Head of caudate nucleus (tissue), 42 donors: ENCODE measurements at places on chromosomes 7 and 10.

GRCh38 chr7:135716677-135717238, 11.2 kb downstream of the SLC13A4 start:
- no peak for DNase-seq

GRCh38 chr10:25017661-25018060, 1.2 kb downstream of the THNSL1 start:
- DNase-seq: no peak

GRCh38 chr7:66758950-66759628, 18.6 kb downstream of the RABGEF1 start:
- DNase-seq: no peak

DNA sequence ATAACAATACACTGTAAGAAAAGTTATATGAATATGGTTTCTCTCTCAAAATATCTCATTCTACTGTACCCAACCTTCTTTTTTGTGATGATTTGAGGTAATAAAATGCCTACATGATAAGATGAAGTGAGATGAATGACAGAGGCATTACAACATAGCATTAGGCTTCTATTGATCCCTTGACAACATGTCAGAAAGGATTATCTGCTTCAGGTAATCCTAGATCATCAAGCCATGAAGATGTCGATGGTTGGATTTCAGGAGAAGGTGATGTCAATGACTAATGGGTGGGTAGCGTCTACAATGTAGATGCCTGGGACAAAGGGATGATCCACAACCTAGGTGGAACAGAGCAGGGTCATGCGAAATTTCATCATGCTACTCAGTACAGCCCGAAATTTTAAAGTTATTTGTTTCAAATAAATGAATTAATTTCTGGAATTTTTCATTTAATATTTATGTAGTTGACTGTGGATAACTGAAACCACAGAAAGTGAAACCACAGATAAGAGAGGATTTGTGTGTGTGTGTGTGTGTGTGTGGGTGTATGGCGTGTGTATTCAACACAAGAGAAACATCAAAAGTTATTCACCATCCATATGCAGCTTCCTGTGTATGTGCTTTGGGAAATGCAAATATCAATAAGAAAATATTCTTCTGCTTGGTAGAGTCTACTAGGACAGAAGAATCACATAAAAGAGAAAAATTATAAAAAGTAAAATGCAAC, 77.0 kb downstream of the MAGI2 start:
- DNase-seq: no peak

GRCh38 chr7:100711369-100711768, 5.4 kb downstream of the POP7 start:
- no peak for DNase-seq
